IPS DF 19.7 (cell line): ENCODE measurements at places on chromosomes 7 and 10.

- DNase-seq = no peak
Measured at GRCh38 chr7:155809332-155809946, 2.8 kb downstream of the SHH start.

- DNase-seq = no peak
Measured at GRCh38 chr10:51604579-51604978, 94.8 kb downstream of the CSTF2T start.

DNA sequence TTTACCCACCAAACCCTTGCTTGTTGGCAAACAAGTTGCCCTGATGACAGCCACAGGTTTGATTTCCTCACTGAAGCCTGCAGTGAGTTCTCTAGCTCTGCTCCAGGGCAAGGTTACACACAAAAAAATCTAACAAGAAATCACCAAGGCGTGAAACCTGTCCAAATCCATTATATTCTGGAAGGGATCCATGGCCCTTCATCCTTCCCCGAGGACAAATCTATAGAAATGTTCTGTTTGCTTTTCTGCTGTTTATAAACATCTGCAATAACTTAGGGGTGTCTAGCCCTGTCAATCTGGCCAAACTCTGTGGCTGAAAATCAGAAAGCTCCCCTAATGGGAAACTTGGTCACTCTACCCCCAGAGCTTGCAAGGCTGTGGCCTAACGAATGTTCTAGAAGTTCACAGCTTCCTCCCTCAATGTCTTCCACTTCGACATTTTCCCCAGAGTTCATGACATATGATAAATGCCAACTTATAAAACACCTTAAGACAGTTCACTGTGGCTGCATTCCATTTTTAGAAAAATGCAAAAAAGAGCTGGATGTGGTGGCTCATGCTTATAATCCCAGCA, 164.5 kb downstream of the PRPF18 start:
- DNase-seq = no peak

DNA sequence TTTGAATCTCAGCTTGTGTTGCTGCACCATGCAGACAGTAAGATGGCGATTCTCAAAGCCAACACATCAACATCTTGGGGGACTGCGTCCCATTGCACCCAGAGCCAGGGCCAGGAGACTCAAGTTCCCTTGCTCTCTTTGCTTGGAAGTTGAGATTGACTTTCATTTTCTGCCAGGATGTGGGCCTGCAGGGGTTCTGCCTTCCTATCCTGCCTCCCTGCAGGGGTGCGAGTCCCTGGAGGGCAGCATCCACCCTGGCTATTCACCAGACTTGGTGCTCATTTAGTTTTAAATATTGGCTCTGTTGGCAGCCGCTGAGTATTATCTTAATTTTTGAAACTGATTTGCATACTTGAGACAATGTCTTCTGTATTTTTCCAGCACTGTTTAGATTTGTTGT, 451.5 kb downstream of the GLRX3 start:
- DNase-seq = no peak
